ENCODE measurements at places on chromosomes 1 and 21.

DNA sequence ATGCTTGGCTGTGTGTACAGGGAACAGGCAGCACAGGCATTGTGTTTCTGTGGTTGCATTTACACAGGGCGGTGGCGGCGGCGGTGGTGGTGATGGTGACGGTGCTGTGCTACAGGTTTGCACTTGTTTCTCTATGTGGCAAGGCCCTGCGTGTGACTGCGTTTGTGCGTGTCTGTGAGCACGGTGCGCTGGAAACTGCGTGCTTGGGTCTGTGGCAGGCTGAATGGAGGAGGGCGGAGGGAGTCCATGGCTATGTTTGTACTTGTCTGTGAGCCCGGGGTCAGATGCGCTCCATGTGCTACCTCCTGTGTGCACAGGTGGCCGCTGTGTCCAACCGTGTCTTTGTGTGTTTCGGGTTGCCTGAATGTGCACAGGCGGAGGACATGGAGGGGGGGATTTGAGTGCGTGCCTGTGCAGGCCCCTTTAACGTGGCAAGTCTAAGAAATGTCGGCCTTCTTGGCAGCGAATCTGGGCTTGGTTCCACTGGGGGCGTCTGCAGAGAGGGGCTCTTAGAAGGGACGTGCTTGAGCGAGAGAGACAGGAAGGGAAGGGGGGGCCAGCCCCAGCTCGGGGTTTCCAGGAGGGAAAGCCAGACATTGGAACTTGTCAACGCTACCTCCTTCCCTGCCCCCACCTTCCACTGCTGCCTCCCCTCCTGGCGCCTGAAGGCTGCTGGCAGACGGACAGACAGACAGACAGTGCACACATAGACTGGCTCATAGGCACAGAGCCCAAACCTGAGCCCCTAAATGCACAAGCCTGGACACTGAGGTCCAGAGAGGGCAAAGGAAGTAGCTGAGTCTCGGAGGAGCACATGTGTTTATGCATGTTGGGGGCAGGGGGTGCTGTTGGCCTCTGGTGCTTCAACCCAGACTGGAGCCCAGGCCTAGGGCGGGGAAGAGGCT, 32.7 kb upstream of the WASF2 start:
- DNase-seq: peak; percentile 60

DNA sequence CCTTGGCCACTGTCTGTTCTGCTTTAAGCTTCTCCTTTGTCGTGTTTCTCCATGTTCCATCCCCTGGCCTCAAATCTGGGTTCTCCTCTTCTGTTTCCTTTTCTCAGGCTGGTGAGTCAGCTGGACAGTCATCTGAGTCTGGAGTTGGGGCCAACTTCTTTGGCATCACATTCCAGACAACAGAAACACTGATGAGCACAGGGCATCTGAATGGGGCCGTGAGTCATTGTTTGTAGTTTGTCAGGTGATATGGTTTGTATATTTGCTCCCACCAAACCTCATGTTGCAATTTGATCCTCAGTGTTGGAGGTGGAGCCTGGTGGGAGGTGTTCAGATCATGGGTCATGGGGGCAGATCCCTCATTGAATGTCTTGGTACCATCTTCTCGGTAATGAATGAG, 14.3 kb upstream of the OLIG2 start:
- DNase-seq: no peak

DNA sequence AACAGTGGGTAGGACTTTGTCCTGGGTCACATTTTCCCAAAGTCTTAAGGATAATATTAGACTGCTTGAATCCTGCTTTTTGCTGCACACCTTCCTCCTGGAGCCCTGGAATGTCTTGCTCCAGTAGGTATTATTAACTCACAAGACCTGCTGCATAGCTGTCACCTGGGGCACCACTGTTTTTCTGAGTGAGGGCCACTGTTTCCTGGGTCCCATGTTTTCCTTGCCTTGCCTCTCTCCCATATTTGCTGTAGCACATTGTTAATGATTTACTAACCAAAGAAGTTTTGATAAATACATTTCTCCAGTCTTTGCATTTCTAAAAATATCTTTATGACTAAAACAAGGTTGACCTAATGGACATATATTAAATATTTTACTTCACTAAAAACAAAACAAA, 22.5 kb upstream of the FCAMR start:
- DNase-seq: no peak

GRCh38 chr1:156425943-156426342, 56.9 kb downstream of the RHBG start:
- DNase-seq: no peak

GRCh38 chr1:2214541-2215241, 13.4 kb upstream of the SKI start:
- DNase-seq: no peak

DNA sequence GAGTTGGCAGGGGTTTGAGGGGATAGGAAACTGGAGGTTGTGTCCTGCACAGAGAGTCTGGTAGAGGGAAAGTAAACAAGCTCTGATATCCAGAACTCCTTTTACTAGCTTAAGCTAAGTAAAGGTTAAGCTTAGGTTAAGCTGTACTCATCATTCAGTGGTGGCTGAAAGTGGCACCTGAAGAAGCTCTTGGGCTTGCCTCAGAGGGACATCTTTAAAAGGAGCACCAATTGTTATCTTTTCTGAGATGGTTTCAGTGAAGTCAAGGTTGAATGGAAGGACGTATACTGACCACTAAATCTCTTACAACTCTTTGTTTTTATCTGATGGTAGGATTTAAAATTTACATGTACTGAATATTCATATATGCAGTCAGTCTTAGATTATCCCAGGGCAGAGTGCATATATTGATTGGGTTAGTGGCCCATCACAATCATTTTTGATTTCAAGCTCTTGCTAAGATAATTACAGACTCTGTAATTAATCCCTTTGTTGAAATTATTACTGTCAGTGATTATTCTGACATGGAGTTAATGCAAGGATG, 43.3 kb downstream of the S1PR1 start:
- no peak for DNase-seq

DNA sequence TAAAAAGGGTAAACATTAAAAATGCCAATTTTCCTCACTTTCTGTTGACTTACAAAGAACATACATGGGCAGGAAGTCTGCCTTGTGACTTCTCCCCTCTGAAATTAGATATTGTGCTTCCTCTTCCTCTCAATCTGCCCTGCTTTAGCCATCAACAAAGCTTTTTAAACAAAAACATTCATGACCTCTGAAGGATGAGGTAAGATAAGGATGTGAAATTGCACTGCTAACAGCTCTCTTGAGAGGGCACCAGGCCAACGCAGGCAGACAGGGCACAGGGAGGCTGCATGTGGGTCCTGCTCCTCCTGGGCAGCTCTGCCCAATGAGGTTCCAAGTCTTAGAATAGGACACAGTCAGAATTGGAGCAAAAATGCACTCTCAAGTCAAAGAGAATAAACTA, 62.1 kb downstream of the DEGS1 start:
- no peak for DNase-seq

GRCh38 chr1:167669209-167670124, 39.4 kb downstream of the RCSD1 start:
- DNase-seq: no peak

Measured in retina (tissue), 1 donor.